ENCODE measurements at places on chromosomes 3 and 15.

DNA sequence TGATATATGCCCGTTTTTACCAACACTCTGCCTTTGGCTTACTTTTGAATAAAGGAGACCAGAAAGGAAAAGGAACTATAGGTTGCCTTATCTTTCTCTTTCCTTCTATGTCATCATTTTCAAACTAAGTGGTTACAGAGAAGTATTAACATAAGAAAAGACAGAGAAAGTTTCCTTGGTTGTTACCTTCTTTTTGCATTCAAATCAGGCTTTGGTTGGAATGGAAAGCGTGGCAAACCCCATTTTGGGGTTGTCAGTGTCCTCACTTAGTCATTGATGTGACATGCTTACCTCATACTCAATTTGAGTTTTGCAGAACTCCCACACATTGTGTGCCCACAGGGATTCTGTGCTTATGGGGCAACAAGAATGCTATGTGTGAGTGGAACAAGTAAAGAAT, 3.7 kb upstream of the THRB start:
- DNase-seq = no peak

GRCh38 chr3:1616744-1617143, 481.9 kb upstream of the CNTN4 start:
- no peak for DNase-seq

- DNase-seq = no peak
Measured at GRCh38 chr15:68300115-68300940, 22.8 kb downstream of the FEM1B start.

GRCh38 chr3:124234852-124235252, 242.9 kb upstream of the ROPN1 start:
- DNase-seq = no peak

DNA sequence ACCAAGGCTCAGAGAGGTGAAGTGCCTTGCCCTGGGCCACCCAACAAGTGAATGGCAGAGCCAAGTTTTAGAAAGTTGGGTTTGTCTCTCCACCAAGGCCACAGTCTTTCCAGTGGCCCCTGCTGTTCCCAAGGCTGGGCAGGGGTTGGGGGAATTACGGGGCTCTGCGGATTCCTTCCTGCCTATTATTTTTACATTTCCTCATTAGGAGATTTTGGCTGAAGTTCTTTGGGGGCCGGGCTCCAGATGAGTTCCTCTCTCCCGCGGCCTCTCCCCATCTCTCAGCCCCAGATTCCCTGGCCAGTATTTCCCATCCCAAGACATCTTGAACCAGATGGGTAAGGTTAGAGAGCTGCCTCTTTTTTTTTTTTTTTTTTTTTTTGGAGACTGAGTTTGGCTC, 44.0 kb upstream of the SMAD6 start:
- no peak for DNase-seq

DNA sequence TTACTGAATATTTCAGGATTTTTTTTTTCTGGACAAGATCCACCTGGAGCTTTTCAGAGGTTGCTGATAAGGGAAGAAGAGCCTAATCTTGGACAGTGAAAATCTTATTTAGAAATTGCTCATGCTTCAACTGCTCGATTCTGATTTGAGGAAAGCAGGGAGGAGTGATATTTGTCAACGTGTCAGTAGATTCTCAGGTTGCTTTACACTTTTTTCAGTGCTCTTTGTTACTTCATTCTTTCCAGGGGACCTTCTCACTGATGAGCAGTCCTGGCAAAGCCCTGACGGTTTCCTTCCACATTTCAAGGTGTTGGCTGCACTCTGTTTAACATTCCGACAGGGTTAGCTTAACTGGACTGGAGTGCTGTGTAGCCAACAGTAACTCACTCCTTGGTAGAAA, 24.1 kb upstream of the RARB start:
- no peak for DNase-seq

DNA sequence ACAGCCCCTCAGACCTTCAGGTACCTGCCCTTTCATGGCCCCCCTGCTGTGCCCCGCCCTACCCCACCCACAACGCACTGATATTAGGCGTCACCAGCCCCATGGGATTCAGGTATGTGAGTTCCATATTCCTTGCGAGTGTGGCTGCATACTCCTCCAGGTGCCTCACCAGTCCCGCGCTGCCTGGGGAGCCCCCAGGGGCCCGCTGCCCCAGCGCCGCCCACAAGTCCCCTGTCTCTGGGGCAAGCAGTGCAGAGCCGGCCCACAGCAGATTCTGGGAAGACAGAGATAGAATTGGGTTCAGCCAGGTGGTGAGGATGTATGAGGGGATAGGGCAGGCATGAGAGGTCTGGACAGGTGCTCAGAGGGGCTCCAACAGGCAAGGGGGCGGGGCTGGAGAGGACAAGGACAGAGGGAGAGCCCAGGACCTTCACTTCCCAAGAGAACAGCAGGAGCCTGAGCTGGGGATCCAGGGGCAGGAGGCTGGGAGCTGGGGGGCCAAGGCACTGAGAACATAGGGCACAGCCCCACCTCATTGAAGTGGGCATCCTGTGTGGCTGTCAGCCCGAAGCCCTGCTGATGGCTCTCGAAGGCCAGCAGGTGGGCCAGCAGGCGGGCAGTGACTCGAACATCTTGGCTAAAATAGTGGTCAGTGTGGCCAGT, 13.1 kb upstream of the SLC26A6 start:
- no peak for DNase-seq

DNA sequence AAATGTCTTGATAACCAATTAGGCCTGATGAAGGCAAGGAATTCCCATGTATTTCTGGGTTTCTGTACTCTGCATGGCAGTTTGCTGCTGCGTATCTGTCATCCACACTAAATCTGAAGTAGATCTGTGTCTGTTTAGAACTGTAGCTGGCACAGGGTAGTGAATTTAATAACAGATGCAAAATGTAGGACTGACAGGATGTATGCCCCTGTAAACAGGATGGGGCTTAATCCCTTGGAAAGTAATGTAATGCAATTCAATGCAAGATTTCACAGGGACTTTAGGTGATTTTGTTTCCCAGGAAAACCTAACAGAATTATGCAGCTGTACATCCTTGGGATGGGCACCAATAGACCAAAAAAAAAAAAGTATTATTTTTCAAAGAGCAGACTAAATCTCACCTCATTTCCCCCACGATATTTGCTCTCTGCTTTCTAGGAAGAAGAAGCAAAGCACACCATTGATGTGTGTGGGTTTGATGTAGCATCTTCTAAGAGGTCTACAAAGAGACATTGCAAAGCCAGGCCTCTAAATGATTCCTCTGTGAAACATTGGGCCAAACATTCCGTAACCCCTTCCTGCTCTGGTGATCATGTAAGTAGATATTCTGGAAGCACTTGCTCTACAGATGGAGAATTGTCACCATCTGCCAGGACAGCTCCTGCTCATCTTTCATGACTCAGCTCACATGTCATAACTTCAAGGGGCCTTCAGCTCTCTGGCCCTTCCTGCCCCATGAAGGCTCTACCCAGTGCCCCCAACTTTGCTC, 464.3 kb upstream of the RGMA start:
- no peak for DNase-seq

GRCh38 chr15:92091155-92091734, 237.7 kb downstream of the SLCO3A1 start:
- peak; percentile 23 for DNase-seq

DNA sequence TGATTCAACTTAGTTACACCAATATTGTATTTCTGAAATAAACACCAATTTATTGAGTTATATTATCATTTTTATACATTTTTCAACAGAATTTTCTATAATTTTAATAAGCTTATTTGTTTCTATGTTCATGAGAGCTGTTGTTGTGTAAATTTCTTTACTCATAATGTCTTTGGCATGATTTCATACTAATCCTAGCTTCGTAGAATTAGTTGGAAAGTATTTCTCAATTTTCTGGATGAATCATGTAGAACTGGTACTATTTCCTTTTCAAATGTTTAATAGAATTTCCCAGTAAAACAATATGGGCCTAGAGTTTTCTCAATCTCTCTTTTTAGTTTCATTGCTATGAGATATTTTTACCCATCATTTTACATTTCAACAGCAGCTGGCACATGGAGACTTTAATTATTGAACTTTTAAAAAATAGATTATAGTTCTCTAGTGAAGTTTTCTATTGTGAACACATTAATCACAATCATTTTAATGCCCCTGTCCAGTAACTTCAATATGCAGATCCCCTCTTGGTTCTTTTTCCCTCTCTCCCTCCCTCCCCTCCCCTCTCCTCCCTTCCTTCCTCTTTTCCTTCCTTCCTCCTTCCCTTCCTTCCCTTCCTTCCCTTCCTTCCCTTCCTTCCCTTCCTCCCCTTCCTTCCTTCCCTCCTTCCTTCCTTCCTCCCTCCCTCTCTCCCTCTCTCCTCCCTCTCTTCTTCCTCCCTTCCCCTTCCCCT, 1357.1 kb downstream of the ZPLD1 start:
- DNase-seq = no peak

- no peak for DNase-seq
Measured at GRCh38 chr3:122255757-122256439, 69.2 kb upstream of the CSTA start.

- DNase-seq = no peak
Measured at GRCh38 chr15:98232761-98233160, 272.3 kb downstream of the ARRDC4 start.

DNA sequence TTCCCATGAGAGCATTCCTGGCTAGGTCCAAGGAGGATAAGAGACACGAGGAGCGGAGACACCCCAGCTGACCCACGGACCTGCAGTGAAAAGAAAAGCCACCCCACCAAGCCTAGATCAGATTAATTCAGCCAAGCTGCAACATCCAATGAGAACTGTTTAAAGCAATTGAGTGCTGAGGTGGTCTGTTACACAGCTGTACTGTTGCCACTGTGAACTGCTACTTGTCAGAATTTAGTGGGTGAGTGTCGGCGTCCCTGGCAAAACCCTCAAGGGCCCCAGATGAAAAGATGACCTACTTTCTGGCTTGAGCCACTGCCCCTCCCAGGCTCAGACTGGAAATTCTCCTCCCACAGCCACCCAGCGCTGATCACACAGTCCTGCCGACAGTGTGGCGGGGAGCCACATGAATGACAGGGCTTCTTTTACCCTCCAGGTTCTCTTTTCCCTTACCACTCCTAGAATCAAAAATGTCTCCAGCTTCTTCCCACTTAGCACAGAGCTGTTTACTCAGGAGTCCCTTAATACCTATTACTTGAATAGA, 26.4 kb upstream of the KBTBD12 start:
- DNase-seq = no peak

- no peak for DNase-seq
Measured at GRCh38 chr15:62879770-62880169, 162.8 kb upstream of the TPM1 start.

DNA sequence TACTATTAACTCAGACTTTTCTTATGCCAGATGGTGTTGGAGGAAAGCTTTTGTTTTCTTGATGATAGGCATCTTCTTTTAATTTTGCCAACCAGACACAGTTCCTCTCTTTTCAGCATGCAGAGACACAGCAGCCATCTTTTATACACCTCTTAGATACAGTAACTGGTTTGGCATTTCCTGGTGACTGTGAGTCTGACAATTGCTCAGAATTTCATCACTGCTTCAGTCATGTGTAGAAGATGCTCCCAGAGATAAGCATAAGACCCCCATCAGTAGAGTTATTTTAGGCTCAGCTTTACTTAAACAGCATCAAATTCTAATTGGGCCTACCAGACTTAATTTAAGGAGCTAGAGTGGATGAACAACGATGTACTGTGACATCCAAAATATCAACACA, 779.0 kb downstream of the SQOR start:
- no peak for DNase-seq

DNA sequence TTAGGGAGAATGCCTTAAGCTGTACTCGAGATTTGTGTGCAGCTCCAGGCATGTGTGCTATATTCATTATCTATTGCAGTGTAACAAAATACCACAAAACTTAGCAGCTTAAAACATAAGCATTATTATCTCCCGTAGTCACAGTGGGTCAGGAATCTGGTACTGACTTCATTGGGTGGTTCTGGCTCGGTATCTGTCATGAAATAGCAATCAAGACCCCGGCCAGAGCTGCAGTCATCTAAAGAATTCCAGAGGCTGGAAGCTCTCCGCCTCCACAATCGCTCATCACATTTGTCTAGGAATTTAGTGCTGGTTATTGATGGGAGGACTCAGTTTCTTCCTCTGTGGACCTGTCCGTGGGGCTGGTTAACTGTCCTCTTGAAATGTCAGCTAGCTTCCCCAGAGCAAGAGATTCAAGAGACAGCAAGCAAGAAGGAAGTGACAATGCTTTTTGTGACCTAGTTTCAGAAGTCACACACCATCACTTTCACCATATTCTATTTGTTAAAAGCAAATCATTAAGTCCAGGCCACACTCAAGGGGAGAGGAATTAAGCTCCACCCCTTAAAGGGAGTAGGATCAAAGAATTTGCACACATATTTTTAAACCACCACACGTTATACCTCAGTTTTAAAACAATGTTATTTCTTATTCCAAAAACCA, 76.1 kb downstream of the TOP2B start:
- no peak for DNase-seq

DNA sequence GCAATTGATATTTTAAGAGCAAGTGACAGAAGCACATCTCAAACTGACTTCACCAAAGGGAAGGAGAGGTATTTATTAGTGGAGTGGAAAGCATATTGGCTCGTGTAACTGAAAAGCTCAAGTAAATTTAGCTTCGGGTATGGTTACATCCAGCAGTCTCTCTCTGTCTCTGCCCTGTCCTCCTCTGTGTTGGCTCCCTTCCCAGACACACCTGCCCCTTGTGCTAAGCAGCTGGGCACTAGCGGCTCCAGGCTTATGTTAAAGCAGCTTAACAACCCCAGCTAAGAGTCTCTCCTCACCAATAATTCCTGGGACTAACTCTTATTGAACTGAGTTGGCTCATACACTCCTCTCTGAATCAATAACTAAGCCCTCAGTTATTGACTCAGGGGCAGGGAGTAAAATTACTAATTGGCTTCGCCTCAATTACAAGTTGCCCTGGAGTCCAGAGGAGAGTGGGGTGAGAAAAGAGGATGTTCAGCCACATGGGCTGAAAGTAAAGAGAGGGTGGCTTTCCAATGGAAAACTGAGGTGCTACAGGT, 12.8 kb upstream of the SH3BP5 start:
- no peak for DNase-seq

DNA sequence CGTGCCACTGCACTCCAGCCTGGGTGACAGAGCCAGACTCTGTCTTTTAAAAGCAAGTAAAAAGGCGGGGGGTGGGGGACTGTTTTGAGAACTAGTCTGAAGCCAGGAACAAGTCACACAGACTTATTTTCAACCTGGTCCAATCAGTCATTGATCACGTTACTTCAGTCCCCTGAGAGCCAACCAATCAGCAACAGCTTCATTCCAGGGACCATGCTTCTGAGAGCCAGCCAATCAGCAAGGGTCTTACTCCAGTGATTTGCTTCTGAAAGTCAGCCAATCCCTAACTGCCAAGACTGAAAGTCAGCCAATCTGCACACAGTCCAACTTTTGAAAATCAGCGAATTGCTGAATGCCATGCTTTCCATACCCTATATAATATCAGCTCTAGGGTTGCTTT, 48.6 kb upstream of the C15orf39 start:
- DNase-seq = no peak

- DNase-seq = no peak
Measured at GRCh38 chr3:95088464-95088863, 1025.6 kb downstream of the NSUN3 start.

DNA sequence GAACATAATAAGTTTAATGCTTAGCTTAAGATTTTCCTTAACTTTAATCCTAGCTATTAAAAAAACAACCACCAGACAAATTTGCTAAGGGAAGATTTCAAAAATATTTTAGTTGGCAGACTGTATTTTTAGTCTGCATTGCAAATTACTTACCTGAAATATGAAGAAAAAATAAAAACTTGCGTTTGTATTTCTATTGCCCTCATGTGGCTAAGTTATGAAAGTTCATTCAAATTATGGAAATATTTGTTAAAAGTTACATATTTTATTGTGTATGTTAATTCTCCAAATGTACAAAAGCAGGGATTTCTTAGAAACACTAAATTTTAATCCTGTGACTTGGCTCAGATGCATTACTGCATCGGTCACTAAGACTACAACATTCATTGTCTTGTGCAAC, 15.0 kb downstream of the GTF2A2 start:
- no peak for DNase-seq
